ENCODE measurements at places on chromosomes 4 and X.

DNA sequence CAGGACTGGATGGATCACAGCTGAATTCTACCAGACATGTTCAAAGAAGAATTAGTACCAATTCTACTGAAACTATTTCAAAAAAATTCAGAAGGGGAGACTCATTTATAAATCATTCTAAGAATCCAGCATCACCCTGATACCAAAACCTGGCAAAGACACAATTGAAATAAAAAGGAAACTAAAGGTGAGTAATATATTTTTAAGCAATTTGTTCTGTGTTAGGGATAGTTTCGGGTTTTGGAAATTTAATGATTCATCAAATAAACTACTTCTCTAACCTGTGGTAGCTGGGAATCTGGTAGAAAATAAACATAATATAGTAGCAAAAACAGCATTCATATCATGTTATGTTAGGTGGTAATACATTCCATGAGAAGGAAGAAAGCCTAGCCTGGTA, 662.2 kb upstream of the BOD1L1 start:
- DNase-seq = no peak

DNA sequence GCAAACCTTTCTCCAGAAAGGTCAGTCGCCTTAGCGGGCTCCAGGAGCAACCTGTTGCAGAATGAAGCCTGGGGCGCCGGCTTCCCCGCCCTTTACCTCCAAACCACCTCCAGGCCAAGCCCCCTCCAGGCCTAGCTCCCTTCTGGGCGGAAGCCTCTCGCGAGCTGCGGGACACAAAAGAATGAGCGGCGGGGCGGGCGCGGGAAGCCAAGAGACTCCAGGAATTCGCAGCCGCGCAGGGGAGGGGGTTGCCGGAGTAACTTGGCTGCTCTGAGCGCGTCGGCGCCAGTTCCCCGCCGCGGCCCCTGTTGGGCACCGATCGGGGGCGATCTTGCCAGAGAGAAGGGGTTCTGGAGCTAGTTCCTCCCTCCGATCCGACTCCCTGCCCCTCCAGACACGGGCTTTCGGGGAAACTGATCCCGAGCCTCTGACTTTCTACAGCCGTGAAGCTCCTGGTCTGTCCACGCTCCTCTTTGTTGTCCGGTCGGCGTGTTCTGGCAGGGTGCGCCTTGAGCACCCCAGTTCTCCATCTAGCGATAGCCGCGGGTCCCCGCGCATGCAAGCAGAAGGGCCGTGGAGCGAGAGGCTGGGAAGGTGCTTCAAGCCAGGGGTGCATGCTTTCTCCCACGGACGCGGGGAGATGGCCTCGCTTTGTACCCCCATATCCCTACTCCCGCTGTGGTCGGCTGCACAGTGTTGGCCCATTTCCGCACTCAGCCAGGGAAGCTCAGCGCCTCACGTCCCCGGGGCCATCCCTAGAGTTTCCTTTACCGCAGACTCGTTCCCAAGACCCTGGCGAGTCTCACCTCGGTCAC, 1.2 kb downstream of the PROM1 start:
- DNase-seq = no peak

DNA sequence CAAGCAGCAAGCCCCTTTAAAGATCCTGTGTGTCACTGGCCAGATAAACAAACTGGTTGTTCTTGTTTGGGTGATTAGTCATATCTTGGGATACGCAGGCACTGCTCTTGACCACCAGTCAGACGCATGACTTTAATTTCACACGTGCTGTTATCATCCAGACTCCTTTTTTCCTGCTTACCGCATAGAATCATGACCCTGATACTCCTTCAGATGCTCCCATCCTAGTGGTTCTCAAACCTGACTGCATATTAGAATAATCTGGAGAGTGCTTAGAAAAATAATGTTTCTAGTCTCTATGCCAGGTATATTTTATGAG, 78.8 kb downstream of the CLDN22 start:
- no peak for DNase-seq

- DNase-seq = no peak
Observed at GRCh38 chr4:19636451-19636850, 615.3 kb upstream of the SLIT2 start.

DNA sequence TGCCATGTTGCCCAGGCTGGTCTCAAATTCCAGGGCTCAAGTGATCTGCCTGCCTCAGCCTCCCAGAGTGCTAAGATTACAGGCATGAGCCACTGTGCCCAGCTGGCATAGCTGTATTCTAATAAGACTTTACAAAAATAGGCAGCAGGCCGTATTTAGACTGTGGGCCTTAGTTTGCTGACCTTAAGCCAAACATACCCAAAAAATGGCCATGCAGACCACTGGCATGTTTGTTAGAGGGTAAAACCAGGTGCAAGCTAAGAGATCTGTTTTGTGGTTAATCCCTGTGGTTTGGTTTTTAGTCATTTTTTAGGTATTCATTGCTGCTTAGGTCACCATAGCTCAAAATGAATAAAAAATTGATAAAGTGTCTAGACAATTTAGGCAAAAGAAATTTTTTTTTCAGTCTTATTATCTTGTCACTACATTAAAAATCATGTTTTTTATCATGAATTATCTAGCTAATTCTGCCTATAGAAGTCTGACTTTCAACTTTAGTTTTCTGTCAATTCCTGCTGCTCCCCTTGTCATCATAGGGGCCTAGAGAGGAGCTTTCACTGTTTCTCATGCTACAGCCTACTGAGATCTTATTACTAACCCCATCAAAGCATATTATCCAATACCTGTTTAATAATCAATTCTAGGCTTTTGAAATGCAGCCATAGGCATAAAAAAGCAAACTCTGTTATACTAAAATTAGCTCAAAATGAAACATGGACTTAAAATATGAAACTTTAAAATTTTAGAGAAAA, 7.5 kb upstream of the SPINK2 start:
- no peak for DNase-seq
